ENCODE measurements at places on chromosomes 16 and 17.

GRCh38 chr17:18230288-18231141 lies 5.1 kb downstream of the LLGL1 start:
- DNase-seq: no peak

GRCh38 chr17:80189611-80190010 lies 19.8 kb downstream of the CARD14 start:
- no peak for DNase-seq

DNA sequence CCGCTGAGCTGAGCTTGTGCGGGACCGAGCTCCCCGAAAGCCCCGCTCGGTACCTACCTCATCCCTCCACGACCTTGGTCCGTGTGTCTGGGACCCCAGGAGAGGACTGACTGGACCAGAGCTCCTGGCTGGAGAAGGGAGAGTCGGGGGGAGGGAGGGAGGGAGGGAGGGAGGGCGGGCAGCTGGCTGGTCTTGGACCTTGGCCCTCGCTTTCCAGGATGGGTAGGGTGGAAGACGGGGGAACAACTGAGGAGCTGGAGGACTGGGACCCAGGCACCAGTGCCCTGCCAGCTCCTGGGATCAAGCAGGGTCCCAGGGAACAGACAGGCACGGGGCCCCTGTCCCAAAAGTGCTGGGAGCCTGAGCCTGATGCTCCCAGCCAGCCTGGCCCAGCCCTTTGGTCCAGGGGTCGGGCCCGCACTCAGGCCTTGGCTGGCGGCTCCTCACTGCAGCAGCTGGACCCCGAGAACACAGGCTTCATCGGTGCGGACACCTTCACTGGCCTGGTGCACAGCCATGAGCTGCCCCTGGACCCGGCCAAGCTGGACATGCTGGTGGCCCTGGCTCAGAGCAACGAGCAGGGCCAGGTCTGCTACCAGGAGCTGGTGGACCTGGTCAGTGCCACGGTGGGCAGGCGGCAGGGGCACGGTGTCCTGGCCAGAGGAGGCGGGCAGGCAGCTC lies 553 bp downstream of the RHBDL1 start:
- no peak for DNase-seq

DNA sequence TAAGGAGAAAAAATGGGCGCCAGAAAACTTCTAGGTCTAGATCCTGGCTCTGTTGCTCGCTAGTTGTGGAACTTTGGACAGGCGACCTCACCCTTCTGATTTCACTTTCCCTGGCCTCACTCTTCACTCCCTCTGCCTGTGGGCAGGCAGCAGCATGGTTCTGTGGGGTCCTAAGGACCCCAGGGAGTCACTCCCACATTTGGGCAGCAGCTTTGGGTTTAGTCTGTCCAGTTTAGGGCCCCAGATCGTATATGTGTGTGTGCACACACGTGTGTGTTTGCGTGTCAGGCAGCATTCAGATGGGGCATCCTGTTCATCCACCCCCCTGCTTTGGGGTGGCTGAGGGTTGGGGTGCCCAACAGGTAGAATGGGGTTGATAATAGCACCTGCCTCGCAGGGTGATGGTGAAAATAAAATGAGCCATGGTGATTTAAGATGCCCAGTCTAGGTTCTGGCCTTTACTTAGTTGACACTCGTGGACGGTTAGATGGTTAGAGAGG lies 102.2 kb downstream of the RAB11FIP4 start:
- no peak for DNase-seq

GRCh38 chr16:81569361-81570034 lies 124.9 kb downstream of the CMIP start:
- no peak for DNase-seq

DNA sequence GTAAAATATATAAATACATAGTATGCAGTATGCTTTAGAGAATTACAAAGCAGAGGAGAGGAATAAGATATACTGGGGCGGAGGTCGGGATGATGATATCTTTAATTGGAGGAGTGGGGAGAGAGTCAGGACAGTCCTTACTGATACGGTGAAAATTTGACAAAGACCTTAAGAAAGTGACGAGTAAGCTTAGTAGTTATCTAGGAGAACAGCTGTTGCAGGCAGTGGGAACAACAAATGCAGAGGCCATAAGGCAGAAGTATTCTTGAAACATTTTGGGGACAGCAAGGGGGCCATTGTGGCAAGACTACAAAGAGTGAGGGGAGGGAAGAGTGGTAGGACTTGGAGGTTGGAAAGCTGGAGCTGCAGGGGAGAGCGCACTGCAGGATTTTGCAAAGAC lies 22.3 kb upstream of the CDC6 start:
- DNase-seq: no peak

- DNase-seq: no peak
Observed at GRCh38 chr17:4160294-4160859, 17.4 kb downstream of the CYB5D2 start.

GRCh38 chr17:74605361-74605760 lies 13.3 kb upstream of the CD300LD start:
- DNase-seq: no peak

DNA sequence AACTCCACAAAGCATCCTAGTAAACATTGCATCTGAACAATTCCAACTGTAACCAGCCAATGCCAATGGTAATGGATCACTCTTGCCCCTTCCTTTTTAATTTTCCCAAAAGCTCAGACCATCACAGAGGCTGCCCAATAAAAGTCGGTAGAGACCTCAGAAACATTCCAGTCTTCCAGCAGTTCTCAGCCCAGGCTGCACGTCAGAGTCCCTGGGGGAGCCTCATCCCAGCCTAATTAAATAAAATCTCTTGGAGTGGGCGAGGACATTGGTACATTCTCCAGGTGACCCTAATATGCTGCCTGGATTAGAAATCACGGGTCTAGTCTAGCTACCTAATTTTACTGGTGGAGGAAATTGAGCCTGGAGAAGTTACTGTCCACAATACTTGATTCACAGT lies 117.1 kb upstream of the MYOCD start:
- DNase-seq: no peak

DNA sequence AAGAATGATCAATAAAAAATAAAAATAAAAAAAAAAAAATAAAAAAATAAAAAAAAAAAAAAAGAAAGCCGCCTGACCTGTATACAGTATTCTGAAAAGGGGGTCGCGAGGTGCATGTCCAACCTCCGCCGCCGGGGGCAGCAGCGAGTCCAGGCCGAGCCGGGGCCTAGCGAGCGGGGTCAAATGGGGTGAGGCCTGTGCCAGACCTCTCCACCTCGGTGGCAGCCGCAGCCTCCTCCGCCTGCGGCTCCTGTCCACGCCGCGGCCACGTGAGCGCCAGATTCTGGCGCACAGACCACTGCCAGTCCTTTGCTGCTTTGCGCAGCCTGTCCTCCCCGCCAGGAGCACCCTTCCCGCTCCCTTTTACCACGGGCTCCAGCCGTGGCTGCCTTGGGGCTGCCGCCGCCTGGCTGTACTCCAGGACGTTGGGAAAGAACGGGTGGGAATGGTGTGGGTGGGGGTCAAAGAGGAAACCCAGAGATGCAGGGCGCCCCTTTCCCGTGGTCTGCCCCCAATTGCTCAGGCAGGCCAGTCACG lies 2.4 kb upstream of the BCKDK start:
- DNase-seq: peak; percentile 75

DNA sequence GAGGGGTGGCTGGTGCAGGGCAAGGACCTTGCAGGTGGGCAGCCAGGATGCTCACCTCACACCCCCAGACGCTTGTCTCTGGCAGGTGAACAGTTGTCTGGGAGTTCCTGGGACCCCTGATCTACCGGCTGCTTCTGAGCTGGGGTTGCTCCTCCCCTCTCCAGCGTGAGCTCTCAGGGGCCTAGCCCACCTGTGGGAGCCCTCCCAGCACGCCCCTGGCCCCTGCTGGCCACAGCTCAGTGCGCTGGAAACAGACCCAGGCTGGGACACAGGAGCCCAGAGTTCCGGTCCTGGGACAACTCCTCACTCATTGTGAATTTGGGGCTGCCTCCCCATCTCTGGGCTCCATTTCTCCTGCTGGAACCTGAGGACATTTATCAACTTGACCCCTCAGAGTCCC lies 30.3 kb downstream of the ARHGAP23 start:
- no peak for DNase-seq

DNA sequence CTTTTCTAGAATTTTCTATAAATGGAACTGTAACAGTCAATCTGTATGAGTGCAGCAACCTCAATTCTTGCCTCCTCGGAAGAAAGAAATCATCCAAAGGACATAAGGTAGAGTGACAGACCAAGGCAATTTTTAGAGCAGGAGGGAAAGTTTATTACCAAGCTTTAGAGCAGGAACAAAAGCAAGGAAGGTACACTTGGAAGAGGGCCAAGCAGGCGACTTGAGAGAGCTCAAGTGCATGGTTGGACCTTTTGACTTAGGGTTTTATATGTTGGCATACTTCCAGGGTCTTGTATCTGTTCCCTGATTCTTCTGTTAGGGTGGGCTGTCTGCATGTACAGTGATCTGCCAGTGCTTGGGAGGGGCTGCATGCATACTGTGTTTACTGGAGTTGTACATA lies 50.3 kb downstream of the SCNN1G start:
- no peak for DNase-seq

- DNase-seq: peak; percentile 62
Observed at GRCh38 chr16:85554889-85555718, 58.0 kb upstream of the GSE1 start.

DNA sequence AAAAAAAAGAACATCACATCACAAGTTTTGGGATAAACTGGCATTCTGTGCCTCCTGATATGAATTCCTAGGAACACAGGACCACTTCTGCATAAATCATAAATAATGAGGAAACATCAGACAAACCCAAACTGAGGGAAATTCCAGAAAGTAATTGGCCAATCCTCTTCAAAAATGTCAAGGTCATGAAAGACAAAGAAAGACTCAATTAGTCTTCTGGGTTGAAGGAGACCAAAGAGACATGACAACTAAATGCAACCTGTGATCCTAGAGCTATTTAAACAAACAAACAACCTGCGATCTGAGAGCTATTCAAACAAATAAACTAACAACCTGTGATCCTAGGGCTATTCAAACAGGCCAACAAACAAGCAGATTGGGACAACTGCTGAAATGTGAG lies 144.3 kb downstream of the VPS53 start:
- no peak for DNase-seq

DNA sequence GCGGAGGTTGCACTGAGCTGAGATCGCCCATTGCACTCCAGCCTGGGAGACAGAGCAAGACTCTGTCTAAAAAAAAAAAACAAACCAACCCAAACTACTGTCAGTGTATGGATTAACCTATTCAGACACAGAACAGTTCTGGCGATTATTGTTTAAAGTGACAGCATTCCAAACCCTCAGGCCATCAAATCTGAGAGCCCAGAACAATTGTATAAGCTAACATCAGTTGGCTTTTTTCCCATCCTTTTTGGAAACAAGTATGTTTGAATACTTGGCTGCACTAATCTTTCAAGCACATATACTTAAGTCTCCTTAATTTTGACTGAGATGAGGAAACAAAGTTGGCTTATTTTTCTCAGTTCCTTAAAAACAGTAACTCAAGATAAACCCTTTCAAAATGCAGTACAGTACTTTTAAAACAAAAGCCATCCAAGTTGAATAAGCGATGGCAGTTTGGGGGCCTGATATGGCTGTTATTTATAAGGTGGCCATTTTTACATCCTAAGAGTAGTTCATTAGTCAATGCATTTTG lies 1.4 kb downstream of the ZSWIM7 start:
- DNase-seq: no peak

DNA sequence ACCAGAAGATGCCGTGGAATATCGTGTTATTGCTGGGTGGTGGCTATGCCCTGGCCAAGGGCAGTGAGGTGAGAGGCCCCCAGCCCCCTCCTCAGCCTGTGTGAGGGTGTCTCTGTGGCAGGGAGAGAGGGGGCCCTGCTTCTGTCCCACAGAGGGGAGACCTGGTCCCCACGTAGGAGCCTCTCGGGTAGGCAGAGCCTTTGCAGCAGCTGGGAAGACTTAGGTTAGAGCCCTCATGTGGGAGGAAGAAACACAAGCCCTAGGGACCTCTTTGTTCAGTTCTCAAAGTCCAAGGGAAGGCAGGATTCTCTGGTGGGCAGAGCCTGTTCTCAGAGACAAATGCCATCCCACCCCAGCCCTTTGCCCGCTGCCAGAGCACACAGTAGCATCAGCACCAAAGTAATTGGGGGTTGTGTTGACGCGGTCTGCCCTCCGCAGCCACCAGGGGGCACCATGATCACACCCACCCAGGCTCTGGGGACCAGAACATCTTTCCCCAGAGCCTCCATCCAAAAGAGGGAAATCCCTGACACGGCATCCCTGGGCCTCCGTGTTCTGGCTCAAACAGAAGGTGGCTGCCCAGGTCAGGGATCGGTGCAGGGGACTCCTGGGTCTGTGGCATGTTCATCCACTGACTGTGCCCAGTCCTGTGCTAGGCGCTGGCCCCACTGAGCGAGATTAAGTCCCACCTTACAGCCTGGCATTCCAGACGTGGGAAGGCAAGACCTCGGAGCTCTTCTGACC lies 11.5 kb upstream of the FOXN1 start:
- DNase-seq: peak; percentile 84

GRCh38 chr17:41594363-41594915 lies 7.7 kb upstream of the KRT14 start:
- DNase-seq: no peak

- no peak for DNase-seq
Observed at GRCh38 chr17:66775881-66776400, 59.0 kb upstream of the CACNG5 start.

DNA sequence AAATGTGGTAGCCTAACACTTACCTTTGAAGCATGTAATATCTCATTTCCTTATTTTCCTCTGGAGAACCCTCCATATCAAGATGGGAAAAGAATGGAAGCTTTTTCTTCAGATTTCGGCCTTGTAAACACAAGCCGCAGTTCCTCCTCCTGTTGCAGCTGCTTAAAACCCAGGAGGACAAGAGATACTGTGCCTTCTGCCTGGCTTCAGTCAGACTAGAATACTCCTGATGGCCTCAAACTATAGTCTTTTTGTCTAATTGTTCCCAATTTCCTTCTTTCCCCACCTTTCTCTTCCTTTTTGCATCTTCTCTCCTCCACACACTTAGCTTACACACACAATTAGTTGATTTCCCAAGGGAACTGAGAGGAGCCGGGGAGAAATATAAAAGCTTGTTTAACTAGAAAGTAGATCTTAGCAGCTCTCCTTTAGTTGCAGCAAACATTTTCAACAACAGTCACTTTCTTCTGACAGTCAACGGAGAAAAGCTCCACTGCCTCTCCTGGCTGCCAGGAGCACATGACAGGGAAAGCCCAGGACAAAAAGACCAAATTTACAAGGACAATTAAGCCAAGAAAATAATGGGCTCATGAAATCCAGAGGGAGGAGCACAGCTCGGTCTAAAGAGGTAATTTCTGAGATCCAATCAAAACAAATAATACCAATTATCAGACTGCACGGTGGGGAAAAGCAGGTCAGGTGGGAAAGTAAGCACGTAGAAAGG lies 76.4 kb upstream of the C17orf78 start:
- DNase-seq: peak; percentile 72
